ENCODE measurements at places on chromosomes 5 and 9.

DNA sequence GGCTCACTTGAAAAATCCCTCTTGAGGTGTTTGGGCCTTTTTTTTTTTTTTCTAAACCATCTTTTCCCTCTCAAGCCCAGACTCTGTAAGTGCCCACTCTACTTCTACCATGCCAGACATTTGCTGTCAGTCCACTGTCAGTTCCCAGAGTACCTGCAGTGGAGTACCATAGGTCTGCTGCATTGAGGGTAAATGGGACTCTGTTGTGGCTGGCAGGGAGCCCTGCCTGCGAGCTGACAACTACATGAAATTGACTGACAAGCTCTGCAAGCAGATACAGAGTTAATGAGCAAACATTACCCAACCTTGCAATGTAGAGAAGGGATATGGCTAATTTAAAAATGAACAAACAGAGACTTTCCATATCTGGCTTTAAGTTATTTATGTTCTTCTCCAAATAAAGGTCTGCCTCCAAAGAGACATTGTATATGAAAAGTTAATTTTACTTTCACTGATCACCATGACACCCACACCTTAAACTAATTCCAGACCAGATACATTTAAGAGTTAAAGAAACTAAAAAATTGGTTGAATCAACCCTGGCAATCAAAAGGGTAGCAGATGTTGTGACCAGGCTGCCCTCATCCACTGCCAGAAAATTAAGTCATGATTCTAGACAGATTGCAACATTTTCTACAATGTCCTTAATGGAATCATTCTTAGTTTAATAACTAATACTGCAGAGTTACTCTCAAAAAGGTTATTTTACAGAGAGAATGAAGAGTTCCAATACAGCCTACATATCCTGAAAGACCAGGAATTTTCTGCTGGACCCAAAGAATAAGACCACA lies 100.4 kb upstream of the PAM start:
- no peak for DNase-seq

DNA sequence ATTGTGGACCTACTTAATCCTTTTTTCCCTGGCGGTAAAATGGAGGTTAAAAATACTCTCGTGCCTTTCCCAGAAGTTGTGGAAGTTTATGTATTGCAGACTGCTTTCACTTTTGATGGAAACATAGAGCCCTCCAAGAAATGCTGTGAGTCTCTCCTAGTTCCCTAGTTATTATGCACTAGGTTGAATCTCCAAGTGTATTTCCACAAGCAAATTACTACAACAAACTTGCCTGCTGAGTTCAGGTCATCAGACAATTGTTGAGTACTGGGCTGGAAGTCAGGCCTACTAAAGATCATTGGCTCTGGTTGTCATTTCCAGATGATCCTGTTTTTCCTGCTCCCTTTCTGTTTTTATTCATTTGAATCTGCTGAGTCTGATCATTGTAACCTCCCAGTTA lies 104.1 kb downstream of the CD180 start:
- no peak for DNase-seq

- DNase-seq: peak; percentile 76
Observed at GRCh38 chr5:97231025-97231636, 48.1 kb upstream of the RIOK2 start.

GRCh38 chr5:73637565-73637964 lies 11.6 kb downstream of the ARHGEF28 start:
- DNase-seq: no peak

DNA sequence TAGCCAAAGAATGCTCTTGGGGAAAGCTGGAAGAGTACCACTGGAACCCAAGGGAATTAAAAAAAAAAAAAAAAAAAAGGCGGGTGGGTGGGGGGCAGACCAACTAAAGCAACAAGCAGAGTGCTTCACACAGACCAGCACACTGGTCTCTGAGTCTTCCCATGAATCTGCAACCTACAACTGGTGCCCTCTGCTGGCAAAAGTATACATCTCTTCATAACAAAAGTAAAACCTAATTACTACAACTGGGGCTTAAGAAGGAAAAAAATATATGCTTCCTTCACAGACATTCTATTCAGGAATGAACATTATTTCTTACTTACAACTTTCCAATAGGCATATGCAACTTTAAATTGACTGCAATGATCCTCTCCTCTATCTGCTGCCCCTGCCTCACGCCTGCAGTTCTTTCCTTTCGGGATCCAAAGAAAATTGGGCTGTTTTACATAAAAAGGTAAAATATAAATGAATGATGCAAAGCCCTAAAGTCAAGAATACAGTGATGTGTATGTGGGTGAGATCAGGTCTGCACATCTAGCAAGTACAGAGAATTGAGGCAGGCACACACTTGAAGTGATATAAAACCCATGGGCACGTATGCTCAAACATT lies 7.2 kb upstream of the KLHL3 start:
- peak; percentile 72 for DNase-seq

DNA sequence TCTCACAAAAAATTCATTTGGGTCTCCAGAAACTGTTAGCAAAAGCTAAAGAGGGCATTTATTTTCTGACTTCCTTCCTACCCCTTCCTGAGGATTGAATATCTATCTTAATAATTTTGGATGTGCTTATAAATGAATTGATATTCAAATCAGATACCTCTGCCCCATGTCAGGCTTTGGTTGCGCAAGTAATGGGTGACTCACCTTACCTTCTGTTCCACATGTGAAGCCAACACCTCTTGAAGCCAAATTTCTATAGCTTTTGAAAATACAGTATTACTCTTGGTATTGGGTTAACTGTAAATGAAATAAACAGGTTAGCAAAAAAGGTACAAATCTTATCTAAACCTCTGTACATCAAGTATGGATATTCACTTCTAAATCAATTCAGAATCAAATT lies 122.0 kb downstream of the PRDM6 start:
- DNase-seq: no peak

GRCh38 chr5:32729651-32730050 lies 18.5 kb downstream of the NPR3 start:
- DNase-seq: no peak

DNA sequence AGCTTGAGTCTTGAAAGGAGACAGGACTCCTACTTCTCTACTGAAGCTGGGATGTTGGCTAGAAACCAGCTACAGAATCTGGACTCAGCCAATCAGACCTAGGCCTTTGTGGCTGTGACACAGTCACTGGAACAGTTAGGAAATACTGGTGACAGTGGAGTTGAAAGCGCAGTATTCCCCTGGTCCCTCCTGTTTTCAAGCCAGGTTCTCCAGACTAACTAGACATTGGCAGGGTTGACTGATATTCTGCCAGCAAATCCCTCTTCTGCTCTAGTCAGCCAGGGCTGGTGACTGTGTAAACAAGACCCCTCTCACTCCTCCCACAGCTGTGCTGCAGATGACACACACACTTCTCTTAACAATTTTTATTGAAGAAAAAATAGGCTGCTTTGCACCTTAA lies 8.7 kb downstream of the SHROOM1 start:
- no peak for DNase-seq

GRCh38 chr9:114574438-114574837 lies 13.1 kb upstream of the ATP6V1G1 start:
- DNase-seq: no peak

DNA sequence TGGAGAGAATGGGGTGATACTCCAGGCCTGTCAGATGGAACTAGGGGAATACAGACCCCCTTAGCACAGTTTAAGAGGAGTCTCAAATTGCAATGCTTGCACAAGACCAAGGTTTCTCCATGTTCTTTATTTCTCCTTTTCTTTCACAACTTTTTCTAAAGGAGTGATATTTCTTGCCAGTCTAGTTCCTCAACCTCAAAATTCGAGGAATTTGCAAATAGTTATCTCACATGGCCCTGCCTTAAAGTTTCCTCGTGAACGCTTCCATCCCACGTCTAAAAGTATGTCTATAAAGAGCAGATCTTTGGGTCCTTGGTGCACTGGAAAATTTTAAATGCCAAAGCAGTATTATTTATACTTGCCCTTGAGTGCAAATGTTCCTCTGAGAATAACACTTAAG lies 373.8 kb upstream of the KLF4 start:
- no peak for DNase-seq

GRCh38 chr5:106739127-106739526 lies 931.6 kb downstream of the EFNA5 start:
- no peak for DNase-seq

GRCh38 chr9:7909537-7909936 lies 110.0 kb upstream of the DMAC1 start:
- no peak for DNase-seq

DNA sequence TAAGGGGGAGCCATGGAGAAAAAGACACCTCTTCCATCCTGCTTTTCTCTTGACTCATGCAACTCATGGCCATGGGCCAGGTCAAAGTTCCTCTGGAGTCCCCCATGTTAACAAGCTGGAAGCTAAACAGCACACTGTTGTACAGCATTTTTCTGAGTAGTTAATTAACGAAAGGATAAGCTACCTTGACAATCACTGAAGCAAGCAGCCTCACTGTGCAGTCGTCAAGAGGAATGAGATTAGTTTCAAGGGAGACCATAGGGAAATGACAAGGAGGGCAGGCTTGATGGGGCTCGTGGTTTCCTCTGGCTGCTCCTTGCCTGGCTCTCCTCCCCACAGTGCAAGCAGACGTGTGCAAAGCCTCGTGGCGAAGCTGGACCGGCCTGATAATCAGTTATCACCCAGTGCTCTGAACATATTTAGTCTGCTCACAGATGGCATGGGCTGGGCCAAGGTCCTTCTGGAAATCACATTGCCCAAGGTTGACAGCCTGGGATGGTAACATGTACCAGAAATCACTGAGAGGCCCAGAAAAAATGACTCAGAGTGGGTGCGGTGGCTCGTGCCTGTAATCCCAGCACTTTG lies 209.5 kb downstream of the SLIT3 start:
- no peak for DNase-seq

- no peak for DNase-seq
Observed at GRCh38 chr9:12272471-12273120, 420.6 kb upstream of the TYRP1 start.

DNA sequence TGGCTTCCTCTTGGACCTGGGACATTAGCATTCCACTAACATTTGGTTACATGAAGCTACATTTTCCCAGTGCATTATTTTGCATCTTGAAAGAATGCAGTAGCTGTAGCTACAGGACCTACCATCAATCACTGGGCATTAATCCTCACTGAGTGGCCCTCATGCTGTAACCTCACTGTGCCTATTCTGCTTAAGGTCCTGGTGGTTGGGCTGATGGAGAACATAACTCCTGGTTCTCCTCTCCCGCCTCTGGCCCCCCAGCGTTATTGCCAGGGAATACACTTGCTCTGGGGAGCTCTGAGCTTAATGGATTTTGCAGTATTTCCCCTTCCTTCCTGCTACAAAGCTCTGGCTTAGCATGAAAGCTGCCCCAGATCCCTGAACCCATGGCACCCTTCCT lies 111.5 kb upstream of the EQTN start:
- peak; percentile 28 for DNase-seq
